ENCODE measurements at places on chromosomes 2 and 18.

GRCh38 chr2:40096360-40096759 lies 317.3 kb upstream of the THUMPD2 start:
- DNase-seq = no peak

GRCh38 chr2:215362562-215362904 lies 50.7 kb downstream of the ATIC start:
- no peak for DNase-seq

DNA sequence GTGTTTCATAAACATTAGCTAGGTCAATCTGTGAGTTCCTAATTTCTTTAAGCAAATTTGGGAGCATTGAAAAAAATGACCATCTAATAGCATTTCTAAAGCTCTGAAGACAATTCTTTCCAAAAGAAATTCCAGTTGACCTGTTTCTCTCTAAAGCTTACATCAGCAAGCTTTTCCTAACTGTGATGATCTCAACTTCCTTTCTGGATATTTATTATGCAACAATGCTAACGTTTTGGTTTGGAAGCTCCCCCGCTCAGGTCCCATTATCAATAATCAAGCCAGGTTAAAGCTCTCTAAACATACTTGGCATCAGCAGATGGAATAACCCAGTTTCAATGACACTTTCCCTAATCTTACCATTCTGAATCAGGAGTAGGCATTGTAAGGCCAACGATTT lies 196.3 kb upstream of the TANK start:
- DNase-seq = no peak

DNA sequence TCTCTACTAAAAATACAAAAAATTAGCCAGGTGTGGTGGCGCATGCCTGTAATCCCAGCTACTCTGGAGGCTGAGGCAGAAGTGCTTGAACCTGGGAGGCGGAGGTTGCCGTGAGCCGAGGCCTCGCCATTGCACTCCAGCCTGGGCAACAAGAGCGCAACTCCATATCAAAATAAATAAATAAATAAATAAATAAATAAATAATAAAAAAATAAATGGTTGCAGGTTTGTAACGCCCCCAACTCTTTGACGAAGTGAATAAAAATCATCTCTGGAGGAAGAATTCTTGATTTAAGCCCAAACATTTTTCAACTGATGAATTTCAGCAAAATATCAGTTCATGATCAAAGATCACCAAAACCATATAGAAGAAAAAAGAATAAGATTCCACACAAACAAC lies 13.3 kb upstream of the CNRIP1 start:
- no peak for DNase-seq

DNA sequence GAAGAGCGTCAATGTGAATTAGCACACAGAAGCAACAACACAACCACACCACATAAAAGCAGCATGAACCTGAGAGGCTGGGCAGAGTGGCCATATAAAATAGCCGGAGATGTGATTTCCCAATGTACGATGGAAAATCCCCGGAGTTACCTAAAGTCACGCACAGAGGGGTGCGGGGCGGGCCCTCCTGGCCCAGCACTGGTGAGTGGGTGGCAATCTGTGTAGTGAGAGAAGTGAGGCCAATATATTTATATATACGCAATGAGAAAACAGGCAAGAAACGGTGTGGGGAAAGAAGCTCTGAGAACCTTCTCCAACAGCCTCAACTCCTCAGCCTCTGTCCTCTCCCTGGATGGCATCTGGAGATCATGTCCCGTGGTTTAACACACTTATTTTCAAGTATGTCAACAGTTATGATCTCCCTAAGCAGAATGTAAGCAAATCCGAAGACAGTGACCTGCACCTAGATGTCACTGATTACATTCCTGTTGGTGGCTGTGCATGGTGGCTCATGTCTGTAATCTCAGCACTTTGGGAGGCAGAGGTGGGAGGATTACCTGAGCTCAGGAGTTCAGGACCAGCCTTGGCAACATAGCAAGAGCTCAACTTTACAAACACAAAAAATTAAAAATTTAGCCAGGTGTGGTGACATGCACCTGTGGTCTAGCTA lies 41.6 kb downstream of the CRACDL start:
- no peak for DNase-seq

- DNase-seq = no peak
These were observed 73.5 kb downstream of the EMX1 start for GRCh38 chr2:72990695-72991438.

DNA sequence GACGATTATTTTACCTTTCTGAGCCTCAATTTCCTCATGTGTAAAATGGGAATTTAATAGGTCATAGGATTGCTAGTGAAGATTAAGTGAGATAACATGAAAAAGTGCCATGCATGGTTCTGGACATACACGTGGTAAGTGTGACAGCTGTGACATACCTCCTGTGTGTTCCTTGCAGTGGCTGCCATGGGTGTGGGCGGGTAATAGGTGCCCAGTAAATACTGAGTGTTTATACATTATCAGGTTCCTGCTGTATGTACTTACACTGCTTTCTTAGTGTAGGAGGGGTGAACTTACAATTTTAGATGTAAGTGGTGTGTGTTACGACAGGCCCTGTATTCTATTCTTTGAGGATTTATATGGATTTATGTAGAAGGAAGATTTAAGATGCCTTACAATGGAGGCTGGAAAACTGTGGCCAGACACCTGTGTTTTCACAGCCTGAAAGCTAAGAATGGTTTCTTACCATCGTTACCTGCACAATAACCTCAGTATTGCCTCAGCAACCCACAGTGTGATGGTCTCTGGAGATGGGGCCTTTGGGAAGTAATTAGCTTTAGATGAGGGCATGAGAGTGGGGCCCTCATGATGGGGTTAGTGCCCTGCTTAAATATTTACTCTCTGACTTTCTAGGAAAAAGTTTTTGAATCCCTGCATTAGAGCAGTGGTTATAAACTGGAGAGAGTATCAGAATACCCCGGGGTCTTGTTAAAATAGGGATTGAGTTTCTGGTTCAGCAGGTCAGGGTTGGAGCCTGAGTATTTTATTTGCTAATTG lies 78.1 kb downstream of the ASAP2 start:
- no peak for DNase-seq

DNA sequence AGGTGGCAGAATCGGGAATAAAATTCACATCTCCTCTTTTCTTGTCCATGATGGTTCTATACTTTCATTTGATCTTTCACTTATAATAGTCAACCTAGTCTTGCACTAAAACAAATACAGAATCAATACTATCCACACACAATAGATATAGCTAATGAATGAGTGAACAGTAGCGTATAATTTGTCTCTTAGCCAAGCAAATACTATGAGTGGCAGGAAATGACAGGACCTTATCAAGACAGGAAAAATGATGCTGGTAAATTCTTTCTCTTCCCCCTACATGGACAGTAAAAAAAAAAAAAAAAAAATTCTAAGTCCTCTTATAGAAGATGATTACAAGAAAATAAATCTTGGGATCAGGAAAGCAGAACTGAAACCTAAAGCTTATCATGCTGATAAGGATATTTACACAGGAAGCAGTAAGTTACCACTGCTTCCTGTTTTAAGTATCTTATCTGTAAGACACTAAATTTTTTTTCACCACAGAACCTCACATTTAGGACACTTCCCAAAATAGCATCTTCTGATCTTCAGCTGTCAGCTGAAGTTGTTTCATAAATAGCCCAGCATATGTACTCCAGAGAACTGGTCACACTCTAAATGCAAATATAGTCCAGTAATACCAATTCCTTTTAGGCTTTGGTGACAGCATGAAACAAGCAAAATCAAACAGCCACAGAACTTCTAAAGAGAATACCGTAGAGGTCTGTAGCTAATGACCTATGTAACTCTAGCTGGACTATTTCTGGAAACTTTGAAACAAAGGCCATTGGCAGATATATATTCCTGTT lies 27.0 kb downstream of the IRS1 start:
- DNase-seq = no peak

GRCh38 chr2:126774290-126774689 lies 118.3 kb downstream of the GYPC start:
- DNase-seq = no peak

- DNase-seq = no peak
These were observed 31.0 kb downstream of the VIT start for GRCh38 chr2:36727550-36727949.

GRCh38 chr2:27078267-27079194 lies at the start of gene EMILIN1:
EMILIN1 (plus strand) TSS chr2:27078615; CDS start chr2:27079066, 451 bp downstream.
- no peak for DNase-seq

All from activated naive CD8-positive, alpha-beta T cell treated with anti-CD3 and anti-CD28 coated beads, Interleukin-2, amount 50 U/mL, for 16 hours (primary cell).